Upper lobe of left lung (tissue), 6 donors: ENCODE measurements at places on chromosomes 1 and 21. TPM values are rescaled to one million over a fixed set of nuclear protein-coding genes. Genes with fewer than 3 reads are reported as not detected.

GRCh38 chr1:119662034-119662437, 14.0 kb upstream of the ZNF697 start:
- DNase-seq = no peak

GRCh38 chr1:90763930-90764329, 46.8 kb upstream of the BARHL2 start:
- DNase-seq = no peak

DNA sequence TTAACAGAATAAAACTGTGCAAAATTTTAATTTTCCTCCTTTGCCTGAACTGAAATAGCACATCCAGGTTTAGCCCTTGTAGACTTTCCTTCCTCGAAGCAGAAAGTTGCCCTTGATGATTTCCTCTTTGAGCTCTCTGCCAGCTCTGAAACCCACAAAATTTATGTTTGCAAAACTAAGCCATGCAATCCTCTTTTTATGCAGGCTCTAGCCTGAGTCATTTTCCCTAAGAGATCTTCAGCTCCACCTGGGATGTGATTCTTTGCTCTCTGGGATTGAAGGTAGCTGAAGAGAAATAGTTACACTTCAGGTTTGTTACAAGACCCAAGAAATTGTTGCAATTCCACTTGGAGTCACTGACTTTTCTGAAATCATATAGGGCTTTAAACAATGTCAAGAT, 1.4 kb upstream of the F3 start:
- DNase-seq = no peak

GRCh38 chr1:16080422-16081150, 7.1 kb upstream of the FAM131C start:
- no peak for DNase-seq

- no peak for DNase-seq
Observed at GRCh38 chr1:155946633-155947219, 5.3 kb downstream of the RXFP4 start.

DNA sequence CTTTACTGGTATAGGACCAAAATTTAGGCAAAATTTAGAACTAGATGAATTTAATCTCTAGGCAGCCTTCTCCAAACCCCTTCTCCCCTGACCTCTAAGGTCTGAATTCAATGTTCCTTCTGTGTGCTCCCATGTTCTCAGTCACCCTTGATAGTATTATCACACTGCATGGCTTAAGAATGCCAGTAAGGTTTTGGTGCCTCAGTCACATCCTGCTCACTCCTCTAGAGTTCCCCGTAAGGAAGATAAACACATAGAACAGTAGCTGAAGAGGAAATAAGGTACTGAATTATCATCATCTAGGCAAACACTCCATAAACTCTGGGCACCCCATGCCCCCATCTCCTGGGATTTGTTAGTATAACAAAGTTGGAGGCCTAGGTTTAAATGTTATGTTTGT, 18.2 kb downstream of the PRRX1 start:
- DNase-seq = no peak

- DNase-seq = no peak
Observed at GRCh38 chr1:179337942-179338560, 27.7 kb upstream of the AXDND1 start.

GRCh38 chr1:207691841-207692240, 46.9 kb downstream of the CR1L start:
- no peak for DNase-seq

- DNase-seq = no peak
Observed at GRCh38 chr1:57590978-57591377, 167.1 kb upstream of the DAB1 start.

GRCh38 chr1:30879126-30879786, 29.3 kb downstream of the SDC3 start:
- DNase-seq = no peak

GRCh38 chr1:227958617-227959324, 11.0 kb upstream of the WNT9A start:
- no peak for DNase-seq

DNA sequence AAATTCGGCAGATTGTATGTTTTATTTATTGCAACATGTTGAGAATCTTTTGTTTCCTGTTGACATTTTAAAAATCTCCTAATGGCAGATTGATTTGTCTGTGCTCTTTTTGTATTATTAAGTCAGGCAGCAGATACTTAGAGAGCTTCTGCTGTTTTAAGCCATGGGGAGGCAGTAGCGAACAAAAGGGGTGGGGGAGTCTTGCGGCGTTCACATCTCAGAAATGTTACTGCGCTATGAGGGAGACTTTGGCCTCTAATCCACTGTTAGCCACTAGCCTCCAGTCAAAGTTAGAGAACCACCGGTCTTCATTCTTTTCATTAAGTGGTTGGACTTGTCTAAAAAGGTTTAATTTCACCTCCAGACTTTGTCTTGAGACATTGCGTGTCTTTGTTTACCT, 93.6 kb downstream of the DYRK1A start:
- DNase-seq = no peak

- no peak for DNase-seq
Observed at GRCh38 chr1:51506537-51506936, 12.5 kb downstream of the EPS15 start.

- no peak for DNase-seq
Observed at GRCh38 chr1:98253145-98253544, 332.3 kb upstream of the DPYD start.

- DNase-seq = no peak
Observed at GRCh38 chr1:243505986-243506689, 250.3 kb downstream of the SDCCAG8 start.

- no peak for DNase-seq
Observed at GRCh38 chr1:197029749-197030148, 37.3 kb downstream of the F13B start.

GRCh38 chr1:91958926-91959325, 9.7 kb downstream of the BRDT start:
- no peak for DNase-seq

DNA sequence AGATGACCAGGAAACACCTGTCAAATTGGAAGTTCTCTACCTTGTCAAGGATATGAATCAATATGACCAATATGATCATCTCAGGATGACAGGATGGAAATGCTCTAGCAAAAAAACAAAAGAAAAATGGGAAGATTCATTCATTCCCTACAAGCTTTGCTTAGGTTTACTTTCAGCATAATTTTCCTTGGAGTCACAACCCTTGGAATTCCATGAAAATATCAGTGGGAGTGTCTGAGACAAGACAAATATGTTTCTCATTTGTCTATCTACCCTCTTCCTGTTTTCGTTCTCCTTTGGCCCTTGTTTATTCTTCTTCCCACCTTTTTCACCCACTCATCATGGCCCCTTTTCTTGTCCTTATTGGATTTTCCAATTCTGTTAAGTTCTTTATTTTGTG, 50.6 kb downstream of the COLGALT2 start:
- no peak for DNase-seq

- DNase-seq = no peak
Observed at GRCh38 chr1:221435504-221435904, 306.4 kb downstream of the DUSP10 start.

- no peak for DNase-seq
Observed at GRCh38 chr1:237386362-237387143, 344.6 kb downstream of the RYR2 start.

DNA sequence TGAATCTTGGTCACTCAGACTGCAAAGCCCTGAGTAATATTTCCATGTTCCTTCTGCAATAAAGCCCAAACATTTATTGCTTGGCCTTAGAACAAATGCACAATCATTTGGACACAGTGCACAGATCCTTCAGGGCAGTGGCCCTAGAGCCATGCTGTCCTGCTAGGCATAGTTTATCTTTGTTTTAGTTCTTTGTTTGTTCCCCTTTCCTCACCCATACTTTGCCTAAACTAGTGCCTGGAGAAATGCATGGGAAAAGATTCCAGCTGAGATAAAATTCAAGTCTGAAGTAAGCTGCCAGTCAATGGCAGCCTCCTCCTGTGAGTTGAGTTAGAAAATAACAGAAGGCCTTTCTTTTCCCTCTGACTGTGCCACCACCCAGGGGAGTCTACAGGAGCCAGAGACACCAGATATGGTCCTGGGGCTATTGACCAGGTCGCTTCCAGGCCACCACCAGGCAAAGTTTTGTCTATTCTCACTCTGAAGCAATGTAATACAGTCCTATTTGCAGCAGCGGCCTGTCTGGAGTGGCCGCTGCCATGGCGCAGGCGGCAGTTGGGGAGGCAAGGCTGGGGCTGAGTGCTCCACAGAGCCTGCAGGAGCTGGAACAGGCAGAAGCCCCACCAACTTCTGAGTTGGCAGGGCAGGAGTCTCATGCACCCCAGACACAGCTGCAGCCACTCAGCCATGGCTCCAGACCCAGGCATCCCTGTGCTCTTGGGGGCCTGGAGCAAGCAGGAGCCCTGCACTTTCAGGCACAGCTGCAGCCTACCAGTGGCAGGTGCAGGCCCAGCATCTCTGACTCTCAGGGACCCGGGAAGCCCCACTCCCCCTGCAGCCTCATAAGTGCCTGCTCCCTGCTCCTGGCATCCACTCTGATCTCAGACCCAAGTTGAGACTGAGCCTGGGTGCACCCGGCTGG, 258.6 kb downstream of the GPATCH2 start:
- no peak for DNase-seq

DNA sequence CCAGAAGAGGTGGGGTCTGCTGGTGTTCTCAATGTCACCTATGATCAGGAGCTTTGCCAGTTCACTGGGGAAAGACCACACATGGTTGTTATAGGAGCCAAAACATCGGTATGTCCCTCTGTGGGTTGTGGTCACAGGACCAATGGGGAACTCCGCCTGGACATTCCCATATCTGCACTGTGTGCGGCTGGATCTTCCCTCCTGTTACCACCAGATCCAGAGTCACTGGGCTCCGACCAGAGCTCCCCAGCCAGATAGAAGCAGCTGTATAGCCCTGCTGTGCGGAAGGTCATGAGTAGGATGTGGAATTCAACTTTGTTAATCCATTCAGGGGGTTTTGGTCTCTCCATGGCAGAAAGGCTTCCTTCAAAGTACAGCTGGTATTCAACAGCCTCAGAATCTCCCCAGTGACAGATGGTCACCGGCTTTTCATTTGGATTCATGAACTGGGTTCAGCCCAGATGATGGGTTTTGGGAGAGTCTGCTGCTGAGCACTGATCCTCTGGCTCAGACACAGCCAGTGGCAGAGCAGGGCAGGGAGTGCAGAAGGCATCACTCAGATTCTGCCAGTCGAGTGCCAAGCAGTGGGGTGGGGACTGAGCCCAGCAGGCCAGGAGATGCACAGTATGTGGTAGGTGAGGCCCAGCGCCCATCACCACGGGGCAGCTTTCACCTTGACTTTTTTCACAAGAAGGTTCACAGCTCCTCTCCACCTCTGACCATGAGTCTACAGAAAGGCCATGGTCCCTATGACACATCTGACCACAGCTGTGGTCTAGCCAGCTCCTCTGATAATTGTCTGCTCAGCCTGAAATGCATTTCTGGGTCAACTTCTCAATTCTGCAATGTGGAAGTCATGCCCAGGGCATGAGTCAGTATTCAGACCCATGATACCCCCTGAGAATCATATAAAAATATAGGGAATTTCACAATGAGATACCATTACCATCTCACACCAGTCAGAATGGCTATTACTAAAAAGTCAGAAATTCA, 2.9 kb upstream of the SHCBP1L start:
- no peak for DNase-seq

- DNase-seq = no peak
Observed at GRCh38 chr1:208942394-208943130, 641.0 kb upstream of the CAMK1G start.

- DNase-seq = no peak
Observed at GRCh38 chr1:64033667-64034220, 169.7 kb upstream of the UBE2U start.

GRCh38 chr1:10132316-10132715, 78.1 kb upstream of the KIF1B start:
- no peak for DNase-seq

DNA sequence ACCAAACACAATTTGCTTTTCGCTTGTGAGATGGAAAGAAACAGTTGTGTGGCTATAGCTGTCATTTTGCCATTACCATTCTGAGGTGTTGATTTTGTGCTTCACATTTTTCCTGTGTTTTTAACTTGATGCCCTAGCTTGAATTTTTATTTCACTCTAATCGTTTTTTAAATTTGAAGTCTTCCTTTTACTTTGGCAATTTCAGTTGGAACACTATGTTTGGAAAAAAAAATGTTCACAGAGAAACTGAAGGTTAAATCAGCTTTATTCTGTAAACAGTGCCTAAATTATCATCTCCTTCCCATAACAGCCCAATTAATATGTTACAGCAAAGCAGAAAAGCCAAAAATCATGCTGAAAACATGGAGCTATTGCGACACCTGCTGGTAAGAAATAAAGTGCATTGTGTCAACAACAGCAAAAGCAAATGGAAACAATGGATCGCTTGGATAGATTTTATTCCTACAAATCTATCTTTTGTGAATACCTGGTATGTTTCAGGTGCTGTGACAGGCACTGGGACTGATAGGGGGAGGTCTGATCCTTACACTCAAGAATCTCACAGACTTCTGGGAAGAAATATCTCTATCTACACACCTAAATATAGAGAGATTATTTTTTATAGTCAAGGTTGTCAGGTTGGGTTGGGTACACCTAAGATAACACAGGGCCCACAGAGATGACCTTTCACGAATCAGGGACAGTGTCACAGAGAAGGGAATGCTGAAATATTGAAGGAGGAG, 16.2 kb upstream of the ERICH3 start:
- no peak for DNase-seq

- no peak for DNase-seq
Observed at GRCh38 chr1:35962952-35963351, 32.0 kb downstream of the AGO3 start.

DNA sequence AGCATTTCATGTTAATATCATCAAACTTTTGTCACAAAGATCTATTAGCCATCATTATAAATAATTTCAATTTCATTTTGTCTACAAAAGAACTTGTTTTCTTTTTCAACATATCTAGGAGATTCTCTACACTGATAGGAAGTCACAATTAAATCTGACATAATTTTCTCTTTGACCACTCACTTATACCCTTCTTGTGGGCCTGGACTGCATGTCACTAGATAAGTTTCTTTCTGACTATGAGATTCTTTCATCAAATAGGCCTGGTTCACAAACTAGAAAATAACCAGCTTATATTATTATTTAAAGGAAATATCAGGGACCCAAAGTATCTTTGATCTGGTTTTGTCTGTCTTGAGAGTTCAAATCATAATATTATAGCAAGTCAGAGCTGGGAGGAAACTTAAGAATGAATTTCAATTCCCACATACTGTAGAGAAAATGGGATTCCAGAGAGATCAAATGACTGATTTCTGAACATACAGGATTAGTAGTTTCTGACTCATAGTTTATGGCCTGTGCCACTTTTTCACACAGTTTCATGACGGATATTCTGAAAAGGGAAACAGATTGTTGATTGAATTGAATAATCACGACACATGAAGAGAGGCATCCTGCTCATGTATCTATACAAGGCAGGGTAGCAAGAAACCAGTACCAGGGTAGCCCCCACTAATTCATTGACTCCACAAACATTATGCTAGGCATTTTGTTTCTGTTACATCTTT, 355.8 kb downstream of the GPATCH2 start:
- DNase-seq = no peak

The VANGL1 gene
- 7.9 TPM for total RNA-seq

The PGBD5 gene
- 4.7 TPM for total RNA-seq

The CFHR4 gene
- total RNA-seq = not detected

The CRYAA gene
- total RNA-seq = not detected

The LRRIQ3 gene
- not detected for total RNA-seq

The GJB3 gene
- total RNA-seq = not detected

The NCAM2 gene
- 2.0 TPM for total RNA-seq

The PPIAL4G gene
- not detected for total RNA-seq

The DMAP1 gene
- 41.1 TPM for total RNA-seq

The LIN28A gene
- total RNA-seq = 1.4 TPM

The RHBDL2 gene
- total RNA-seq = 1.1 TPM

The RPE65 gene
- not detected for total RNA-seq

The PDPN gene
- total RNA-seq = 24.2 TPM

The OR2T29 gene
- not detected for total RNA-seq

The AQP10 gene
- total RNA-seq = 0.40 TPM

The GIPC2 gene
- total RNA-seq = 3.5 TPM

The CD1E gene
- 4.0 TPM for total RNA-seq
